ENCODE measurements at places on chromosomes 3 and 15. TPM values are rescaled to one million over a fixed set of nuclear protein-coding genes. Genes with fewer than 3 reads are reported as not detected.

EIF4E3 gene
- 1.5 TPM for total RNA-seq

SMCO1 gene
- total RNA-seq = not detected

ERICH6 gene
- total RNA-seq = not detected

ADAMTS7 gene
- 16.8 TPM for total RNA-seq

PLA2G4B gene
- 0.32 TPM for total RNA-seq

KBTBD13 gene
- not detected for total RNA-seq

Data from cardiac atrium fibroblast (primary cell).